ENCODE measurements at places on chromosomes 5 and 9.

- no peak for DNase-seq
These were observed 628.5 kb downstream of the CHSY3 start for GRCh38 chr5:130532786-130533185.

GRCh38 chr5:173721601-173722232, 105.3 kb upstream of the BOD1 start:
- no peak for DNase-seq

DNA sequence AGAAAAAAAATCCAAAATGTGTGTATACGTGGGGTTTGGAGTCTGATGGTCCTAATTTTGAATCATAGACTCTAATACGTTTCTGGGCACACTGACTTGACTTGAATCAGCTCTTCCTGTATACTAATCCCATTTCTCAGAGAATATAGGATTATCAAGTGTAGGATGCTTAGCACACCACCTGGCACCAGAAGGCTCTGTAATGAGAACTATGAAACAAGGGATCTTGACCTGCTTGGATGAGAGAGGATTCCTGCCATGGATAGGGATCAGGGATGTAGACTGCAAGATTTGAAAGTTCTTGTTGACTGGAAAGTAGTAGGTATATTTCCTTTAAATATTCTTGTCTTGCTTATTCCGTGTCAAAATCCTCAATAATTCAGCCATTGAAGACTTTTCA, 7.8 kb downstream of the HSPA4 start:
- no peak for DNase-seq

- no peak for DNase-seq
These were observed 105.2 kb upstream of the IER5L start for GRCh38 chr9:129283291-129283691.

- DNase-seq: no peak
These were observed 56.9 kb upstream of the GALNT10 start for GRCh38 chr5:154133591-154133990.

- peak; percentile 8 for DNase-seq
These were observed 37.6 kb upstream of the MAN2A1 start for GRCh38 chr5:109652096-109652495.

- DNase-seq: peak; percentile 31
These were observed 103.1 kb upstream of the DMRT1 start for GRCh38 chr9:738209-738915.

GRCh38 chr9:14153310-14153720, 160.6 kb downstream of the NFIB start:
- DNase-seq: no peak

GRCh38 chr9:113370806-113371325, 5.9 kb downstream of the HDHD3 start:
- peak; percentile 39 for DNase-seq

GRCh38 chr5:151820903-151821302, 49.1 kb downstream of the G3BP1 start:
- peak; percentile 20 for DNase-seq

GRCh38 chr5:73448463-73449136, at the start of gene FOXD1:
Gene FOXD1, minus strand, starts transcription at chr5:73448777. Its CDS starts 415 bp downstream, at chr5:73448362.
- peak; percentile 91 for DNase-seq

DNA sequence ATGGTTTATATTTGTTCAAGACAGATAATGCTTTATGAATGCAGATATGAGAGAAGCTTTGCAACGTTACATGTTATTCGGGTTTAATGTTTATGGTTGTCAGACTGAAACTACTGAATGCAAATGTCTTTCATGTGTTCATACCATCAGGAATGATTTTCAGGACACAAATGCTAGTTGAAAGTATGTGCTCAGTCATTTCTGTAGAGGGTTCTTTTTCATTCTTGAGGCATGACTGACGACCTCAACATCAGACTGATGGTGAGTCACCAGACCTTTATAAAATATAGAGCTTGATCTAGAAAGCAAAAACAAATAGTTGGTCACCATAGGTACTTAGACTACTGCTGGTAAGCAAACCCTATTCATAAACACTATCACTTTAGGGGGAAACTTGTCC, 287.3 kb upstream of the NUDT12 start:
- no peak for DNase-seq

- DNase-seq: peak; percentile 33
These were observed 900 bp upstream of the HAVCR2 start for GRCh38 chr5:157109744-157110143.

- no peak for DNase-seq
These were observed 391.2 kb upstream of the NUDT12 start for GRCh38 chr5:103953601-103954382.

DNA sequence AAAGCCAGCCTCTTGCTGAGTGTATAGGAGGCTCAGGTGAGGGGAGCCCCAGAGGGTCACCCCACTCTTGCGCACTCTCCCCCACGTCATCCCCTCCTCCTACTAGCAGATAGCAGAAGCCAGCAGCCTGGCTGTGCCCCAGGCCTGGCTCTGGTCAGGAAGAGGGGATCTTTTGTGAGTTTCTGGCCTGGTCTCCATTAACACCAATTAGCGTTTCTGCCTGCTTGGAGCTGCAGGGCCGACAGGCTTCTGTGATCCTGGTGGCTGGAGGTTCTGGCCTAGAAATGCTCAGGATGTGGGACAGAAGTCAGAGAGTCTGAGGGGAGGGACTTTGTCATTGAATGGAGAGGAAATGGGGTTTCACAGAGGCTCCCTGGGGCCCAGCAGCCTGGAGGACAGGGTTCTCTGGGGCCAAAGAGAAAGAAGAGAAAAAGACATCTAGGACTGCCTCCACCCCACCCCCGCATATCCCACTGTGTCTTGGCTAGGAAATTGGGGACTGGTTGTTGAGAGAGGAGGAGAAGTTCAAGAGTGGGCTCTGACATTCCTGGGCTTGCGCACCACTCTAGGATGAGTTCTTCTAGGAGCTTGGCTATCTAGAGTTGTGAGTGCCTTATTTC, 47.5 kb upstream of the ARAP3 start:
- DNase-seq: no peak

DNA sequence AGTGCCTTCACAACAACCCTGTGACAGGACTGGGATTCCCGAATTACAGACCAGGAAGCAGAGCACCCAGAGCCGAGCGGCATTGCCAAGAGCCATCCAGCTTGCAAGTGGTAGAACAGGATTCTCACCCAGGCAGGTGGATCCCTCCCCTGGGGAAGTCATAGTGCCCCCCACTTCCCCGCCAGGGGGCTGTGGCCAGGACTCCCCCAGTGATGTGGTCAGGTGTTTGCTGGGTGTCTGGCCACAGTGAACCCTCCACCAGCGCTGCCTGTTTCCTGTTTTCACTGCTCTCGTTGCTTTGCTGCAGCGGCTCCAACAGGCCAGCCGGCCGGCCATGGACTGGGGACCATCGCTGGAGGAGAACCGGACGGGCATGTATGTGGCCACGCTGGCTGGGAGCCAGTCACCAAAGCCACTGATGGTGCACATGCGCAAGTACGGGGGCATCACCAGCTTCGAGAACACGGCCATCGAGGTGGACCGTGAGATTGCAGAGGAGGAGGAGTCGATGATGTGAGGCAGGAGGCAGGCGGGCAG, 19.3 kb downstream of the SLC6A7 start:
- DNase-seq: peak; percentile 71

DNA sequence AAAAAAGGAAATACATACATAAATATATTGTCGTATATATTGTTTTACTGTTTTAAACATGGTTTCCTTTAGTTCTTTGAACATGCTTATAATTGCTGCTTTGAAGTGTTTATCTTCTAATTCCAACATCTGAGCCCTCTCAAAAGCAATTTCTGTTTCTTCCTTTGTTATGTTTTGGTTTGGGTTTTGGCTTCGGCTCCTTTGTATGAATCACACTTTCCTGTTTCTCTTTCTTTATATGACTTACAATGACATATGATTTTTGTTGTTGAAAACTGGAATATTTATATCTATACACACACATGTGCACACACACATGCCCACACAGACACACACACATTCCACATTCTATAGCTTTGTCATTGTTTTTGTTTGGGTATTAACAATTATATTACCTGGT, 1206.7 kb downstream of the CDH12 start:
- no peak for DNase-seq

DNA sequence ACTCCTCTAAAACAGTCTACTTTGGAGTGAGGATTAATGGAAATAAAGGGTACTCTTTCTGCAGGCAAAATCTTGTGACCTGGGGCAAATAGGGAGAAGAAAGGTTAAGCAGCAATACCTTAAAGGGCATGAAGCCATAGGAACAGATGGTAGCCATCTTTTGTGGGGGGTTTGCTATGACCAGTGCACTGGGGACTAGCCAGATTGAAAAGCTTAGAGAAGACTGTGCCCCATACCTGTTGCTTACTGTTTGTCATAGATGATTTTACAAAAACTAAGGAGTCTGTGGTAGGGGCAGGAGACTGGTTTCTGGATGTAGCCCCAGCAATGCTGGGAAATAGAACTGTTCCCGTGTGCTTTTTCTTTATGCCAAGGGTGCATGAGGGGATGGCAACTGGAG, 58.6 kb downstream of the PAM start:
- no peak for DNase-seq

DNA sequence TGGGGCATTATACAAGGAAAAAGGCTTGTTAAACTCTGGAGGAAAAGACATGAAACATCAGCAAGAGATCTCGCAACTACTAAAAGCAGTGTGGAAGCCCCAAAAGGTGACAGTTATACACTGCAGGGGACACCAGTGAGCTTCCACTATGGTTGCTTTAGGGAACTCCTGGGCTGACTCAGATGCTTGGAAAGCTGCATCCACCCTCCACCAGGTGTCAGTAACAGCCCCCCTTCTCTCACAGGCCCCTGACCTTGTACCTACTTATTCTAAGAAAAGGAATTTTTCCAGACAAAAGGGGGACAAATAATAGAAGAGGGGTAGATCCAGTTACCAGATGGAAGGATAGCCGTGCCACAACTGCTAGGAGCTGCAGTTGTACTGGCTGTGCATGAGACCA, 154.4 kb upstream of the COX7C start:
- no peak for DNase-seq

DNA sequence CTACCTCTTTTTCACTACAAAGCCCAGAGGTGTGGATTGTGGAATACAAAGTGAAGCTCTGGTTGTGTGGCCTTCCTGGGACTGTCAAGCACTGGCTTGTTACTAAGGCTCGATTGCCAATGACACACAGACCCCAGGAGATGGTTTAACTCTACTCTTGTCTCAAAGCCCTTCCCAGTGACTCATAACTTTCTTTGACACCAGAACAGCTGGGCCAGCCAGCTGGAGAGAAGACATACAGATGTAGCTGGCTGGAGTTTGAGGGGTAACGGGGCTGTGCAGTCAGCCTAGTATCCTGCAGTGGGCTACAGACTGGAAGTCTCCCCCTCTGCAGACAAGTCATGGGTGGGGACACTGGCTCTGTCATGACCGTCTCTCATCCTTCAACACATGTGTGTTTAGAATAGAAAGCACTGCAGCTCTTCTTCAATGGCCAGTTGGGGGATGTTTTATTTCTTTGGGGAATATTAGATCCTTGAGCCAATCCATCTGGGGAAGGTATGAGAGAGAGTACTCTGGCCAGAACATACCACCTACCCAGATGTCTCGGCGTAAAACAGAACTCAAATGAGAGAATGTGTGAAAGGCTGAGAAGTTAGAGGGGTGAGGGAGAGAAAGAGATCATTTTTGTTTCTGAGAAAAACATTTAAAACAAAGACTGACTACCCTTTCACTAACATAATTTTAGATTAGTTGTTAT, 53.3 kb downstream of the SEMA6A start:
- DNase-seq: no peak

DNA sequence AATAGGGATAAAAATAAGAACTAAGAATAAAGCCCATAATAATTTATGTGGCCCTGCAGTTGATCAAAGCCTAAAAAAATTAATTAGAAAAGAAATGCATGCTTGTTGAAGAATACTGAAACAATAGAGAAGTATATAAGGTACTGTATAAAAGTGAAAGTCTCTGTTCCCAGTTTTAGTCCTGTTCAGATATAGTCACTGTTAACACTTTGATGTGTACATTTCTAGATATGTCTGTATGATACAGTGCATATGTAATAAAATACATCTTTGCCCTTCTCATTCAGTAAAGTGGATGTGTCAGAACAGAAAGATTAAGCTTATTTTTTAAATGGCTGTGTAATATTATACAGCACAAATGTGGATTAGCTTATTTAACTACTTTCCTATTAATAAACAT, 4.1 kb downstream of the C9orf85 start:
- DNase-seq: no peak

DNA sequence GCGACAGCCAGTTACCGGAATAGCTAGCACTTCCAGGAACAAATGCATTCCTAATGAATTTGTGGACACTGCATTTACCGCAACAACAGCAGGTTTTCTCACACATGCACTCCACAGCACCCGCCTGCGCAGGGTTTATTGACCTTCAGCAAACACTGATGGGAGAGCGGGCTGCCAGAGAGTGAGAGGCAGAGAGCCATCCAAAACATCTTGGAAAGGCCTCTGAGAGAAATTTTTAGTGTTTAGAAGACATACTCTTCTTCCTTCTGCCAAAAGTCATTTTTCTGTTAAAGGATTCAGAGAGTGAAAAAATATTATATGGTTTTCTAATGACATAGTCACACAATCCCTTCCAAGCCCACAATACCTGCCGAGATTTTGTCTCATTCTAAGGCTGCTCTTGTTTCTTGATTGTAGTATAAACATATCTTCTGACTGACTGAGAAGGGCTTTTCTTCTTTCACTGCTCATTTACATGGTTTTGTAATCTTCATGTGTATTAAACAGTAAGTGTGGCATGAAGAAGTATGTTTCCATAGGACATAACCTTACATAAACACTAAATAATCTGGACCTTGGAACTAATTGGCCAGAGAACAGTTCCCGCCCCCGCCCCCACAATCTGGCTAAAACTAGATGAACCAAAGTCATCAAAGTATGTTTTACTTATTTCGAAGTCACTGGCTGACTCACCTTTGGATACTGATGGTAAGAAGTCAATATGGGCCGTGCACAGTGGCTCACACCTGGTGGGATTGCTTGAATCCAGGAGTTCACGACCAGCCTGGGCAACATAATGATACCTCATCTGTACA, 432.5 kb upstream of the MEF2C start:
- DNase-seq: no peak

GRCh38 chr9:18106006-18106560, 367.9 kb upstream of the ADAMTSL1 start:
- no peak for DNase-seq

- no peak for DNase-seq
These were observed 33.2 kb downstream of the MYO10 start for GRCh38 chr5:16902846-16903245.
